PC-9 (cell line): ENCODE measurements at places on chromosomes 11 and 22. TPM values are rescaled to one million over a fixed set of nuclear protein-coding genes. Genes with fewer than 3 reads are reported as not detected.

The ALG9 gene
- 19.1 and 27.8 TPM in 2 replicates for total RNA-seq

DNA sequence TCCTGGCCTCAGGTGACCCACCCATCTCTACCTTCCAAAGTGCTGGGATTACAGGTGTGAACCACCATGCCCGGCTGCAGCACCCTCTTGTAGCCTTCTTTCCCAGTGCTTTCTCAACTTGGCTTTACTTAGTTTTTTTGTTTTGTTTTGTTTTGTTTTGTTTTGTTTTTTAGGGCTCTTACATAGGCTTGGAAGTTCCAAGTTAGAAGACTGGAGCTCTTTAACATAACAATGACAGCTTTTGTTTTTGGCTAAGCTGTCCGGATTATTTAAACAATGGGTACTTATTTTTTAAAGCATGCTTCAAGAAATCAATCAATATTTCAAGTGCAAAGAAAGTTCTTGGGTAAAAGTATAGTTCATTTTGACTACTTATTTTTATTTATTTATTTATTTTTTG, 25.9 kb downstream of the KMT2A start:
- DNase-seq = no peak

The TCN1 gene
- 1.4 and 2.0 TPM in 2 replicates for total RNA-seq

DNA sequence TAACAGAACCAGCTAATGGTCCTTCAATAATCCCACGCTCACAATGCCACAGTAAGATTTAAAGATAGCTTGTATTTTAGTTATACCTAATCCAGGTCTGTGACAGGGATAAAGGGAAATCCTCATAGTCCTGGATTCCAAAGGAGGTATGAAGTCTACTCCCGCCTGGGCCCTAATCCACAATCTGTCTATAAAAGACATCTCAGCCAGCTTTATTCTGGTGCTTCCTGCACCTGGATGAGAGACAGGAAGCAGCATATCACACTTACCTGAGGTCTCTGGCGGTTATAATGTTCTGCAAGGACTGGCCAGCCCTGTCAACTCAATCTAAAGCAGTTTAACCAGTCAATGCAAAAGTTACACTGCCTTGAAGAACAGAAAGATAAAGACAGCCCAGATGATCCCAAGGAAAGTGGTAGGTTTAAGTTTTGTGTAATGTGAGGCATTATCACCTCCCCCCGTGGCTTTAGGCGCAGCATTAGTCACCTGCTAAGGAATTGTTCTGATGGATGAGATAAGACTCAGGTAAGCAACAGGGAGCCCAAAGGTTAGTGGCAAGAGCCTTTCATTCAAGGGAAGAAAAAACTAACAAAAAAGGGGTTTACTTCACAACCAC, 57.6 kb downstream of the PLEKHA7 start:
- peak; percentile 94 for DNase-seq

DNA sequence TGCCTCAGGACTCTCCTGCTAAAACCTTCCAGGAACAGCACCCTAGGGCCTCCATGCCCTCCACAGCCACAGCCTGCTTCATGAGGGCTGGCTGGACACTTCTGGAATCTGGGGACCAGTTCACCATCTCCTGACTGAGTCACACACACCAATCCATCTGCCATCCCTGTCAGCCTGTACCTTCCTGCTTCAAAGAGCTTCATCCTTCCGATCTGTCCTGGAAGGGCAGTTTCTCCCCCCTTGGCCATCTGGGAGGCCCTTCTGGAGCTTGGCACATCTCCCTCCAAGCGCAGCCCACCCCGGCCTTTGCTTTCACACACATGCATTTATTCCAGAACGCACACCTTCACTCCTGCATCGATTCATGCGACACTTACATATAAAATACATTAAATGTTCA, 13.0 kb downstream of the APBB1 start:
- no peak for DNase-seq

GRCh38 chr22:43627485-43628213, 184.5 kb downstream of the EFCAB6 start:
- no peak for DNase-seq

GRCh38 chr11:616320-617198, 809 bp upstream of the IRF7 start:
- no peak for DNase-seq

The ART1 gene
- not detected in 2 replicates for total RNA-seq

GRCh38 chr22:39925273-39925672, 24.4 kb downstream of the GRAP2 start:
- no peak for DNase-seq

The IL17REL gene
- not detected in 2 replicates for total RNA-seq

DNA sequence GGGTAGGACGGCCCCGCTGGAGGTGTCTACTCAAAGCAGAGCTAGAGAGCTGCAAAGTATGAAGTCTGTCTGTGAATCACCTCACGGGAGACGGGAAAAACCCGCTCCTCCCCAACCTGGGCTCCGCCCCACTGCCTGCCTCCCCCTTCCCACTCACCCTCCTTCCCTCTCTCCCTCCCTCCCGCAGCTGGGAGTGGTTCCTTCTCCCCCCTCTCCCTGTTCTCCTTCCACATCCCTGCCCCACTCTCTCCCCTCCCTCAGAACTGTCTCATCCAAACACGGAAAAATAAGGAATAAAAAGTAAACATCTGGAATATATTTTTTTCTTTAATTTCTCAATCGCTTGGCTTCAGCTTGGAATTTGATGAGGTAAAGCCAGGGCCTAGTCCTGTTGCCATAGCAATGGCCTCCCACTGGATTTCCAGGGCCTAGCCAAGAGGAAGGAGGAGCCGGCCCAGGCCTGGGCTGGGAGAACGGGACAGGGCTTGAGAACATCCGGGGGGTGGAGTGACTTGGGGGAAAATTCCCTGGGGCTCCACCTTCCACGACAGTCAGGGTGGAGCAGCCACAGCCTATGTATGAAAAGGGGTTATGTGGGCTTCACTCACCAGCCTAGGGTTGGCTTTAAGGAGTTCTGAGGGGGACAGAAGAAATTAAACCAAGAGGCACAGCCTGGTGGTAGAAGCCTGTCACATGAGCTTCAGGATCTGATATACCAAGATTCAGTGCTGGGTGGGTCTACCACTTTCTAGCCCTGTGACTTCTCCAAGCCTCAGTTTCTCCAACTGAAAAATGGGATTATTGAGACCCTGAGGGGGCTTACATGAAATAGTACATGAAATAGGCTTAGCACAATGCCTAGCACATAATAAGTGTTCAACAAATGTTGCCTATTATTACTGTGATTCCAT, 2.2 kb downstream of the TNKS1BP1 start:
- peak; percentile 92 for DNase-seq

The BDNF gene
- 5.4 TPM in 2 replicates for total RNA-seq

GRCh38 chr11:66971488-66971887, 3.6 kb upstream of the C11orf86 start:
- DNase-seq = no peak

- DNase-seq = no peak
These were observed 509.8 kb upstream of the RAG2 start for GRCh38 chr11:37107831-37108230.

DNA sequence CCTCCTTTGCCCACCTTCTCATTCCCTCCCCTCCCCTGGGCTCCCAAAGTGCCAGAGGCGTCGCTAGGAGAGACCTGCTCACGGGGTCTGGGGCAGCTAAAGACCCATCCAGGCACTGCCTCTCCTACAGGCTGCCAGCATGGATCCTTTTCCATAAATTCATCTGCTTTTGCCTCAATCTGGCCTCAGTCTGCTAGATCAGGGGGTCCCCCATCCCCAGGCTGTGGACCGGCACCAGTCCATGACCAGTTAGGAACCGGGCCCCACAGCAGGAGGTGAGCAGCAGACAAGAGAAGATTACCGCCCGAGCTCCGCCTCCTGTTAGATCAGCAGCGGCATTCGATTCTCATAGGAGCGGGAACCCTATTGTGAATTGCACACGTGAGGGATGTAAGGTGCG, 12.3 kb downstream of the LTO1 start:
- no peak for DNase-seq

DNA sequence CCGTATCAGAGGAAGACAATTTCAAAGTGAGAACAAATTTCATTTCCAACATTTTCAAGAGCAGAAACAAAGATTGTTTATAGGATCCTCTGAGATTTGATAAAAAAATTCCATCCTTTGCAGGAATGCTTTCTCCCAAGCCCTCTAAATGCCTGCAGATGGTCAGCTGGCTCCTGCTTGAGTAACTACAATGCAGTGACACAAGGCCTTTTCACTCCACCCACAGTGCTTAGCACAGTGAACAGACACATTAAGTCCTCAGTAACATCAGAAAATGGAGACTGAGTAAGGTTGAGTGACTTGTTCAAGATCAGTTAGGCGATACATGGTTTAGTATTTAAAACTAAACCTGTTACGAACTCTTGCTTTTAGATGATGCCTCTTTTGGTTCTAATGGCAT, 527.1 kb upstream of the CCDC90B start:
- DNase-seq = no peak

- no peak for DNase-seq
These were observed 4.0 kb upstream of the RCOR2 start for GRCh38 chr11:63920939-63921417.

The ROBO4 gene
- 0.20 TPM in 1 of 2 replicates, not detected in the other for total RNA-seq

DNA sequence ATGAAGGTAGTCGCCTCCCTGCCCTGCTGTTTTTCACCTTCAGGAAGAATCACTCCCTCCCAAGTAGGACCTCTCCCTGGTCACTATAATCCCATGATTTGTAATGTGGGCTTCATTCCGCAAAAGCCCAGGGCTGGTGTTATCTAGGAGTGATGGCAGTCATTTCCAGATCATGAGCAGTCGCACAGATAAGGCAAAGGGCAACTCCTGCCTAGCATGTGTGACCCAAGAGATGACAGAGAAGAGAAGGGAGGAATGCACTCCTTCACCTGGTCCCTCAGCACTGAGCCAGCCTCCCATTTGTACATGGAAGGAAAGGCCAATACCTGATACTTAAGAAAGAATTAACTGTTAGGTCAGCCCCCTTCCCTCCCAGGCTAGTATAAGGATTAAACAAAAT, 102.9 kb downstream of the RPL27A start:
- DNase-seq = no peak

- no peak for DNase-seq
These were observed 7.6 kb downstream of the MS4A4E start for GRCh38 chr11:60235321-60235720.

The MYBPC3 gene
- not detected in 2 replicates for total RNA-seq

GRCh38 chr11:2248762-2249161, 21.6 kb downstream of the ASCL2 start:
- no peak for DNase-seq

DNA sequence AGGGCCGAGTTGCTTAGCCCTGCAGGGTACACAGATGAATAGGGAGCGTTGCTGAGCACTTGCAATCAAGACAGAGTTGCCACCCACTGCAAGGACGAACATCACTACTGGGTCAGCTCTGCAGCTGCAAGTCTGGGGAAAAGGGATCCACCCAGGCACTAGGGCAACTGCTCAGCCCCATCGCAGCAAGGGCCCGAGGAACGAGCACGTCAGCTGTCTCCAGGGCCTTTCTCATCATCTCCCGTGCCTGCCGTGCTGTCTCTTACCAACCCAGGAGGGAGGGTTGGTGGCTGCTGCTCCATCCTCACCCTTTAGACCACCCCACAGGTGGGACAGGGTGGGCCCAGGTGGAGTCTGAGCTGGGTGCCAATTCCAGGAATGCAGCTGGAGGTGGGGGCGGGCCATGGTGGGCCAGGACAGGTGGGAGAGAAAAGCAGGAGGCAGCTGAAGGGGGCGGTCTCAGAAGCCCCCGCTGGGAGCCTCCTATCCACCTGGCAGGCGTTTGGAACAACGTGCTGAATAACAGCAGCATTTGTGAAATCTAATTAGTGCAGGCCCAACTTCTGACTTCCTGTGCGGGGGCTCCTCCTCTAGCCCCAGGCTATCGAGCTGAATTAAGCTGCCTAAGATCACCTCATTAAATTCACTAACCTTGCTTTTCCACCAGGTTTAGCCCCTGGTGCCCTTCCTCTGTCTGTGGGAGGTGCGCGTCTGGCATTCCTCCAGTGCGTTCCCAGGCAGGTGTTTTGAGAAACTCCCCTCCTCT, 252.5 kb downstream of the ST3GAL4 start:
- DNase-seq = no peak

GRCh38 chr11:119989159-119989821, 148.6 kb downstream of the TRIM29 start:
- no peak for DNase-seq

DNA sequence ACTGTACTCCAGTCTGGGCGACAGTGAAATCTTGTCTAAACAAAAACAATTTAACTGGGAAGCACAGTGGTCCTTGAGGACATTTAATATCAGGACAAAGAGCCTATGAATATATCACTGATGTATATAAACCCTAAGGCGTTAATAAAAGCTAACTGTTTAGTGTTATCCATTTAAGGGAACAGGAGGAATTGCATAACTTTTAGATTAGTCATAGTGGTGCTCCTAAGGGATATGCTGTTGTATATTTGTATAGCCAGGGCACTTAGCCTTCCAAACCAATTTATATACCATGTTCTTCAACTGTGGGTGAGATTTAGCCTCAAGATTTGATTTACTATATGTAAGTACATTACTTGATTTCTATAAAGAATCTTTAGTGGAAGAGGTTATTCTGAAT, 3.0 kb upstream of the CHEK1 start:
- peak; percentile 52 for DNase-seq

DNA sequence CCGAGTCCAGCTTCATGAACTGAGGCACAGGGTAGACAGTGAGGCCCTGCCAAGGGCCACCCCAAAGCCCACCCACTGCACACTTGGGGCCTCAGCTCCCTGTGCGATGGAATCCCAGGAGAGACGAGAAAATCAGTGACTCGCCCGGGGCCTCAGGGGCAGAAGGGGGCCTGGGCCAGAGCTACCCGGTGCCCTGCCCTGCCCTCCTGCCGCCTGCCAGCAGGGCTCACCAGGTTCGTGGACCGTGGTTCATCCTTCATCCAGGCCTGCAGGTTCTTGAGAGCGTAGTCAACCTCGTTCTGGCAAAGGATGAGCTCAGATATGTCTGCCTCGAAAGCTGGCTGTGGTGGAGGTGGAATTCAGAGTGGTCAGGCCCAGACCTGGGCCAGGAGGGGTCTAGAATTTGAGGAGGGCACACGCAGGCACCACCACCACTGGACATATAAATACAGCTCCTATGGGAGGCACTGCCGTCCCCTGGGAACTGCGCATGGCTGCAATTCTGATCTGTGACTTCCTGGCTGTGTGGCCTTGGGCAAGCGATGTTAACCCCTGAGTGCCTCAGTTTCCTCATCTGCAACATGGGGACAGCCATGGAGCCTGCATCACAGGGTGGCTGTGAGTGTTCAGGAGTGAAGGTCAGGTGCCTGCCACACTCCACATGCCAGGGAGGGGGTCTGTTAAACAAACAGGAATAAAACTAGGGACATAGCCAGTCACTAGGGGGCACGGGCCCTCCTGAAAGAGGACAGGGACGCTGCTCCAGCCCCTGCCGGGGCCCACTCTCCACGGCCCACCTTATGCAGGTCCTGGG, 7.5 kb downstream of the ALDH3B2 start:
- no peak for DNase-seq

GRCh38 chr22:31628969-31629708, 32.9 kb downstream of the PISD start:
- DNase-seq = no peak

GRCh38 chr11:38392176-38392575, 1794.1 kb upstream of the RAG2 start:
- DNase-seq = peak; percentile 45

The MRGPRX4 gene
- total RNA-seq = not detected in 2 replicates

- no peak for DNase-seq
These were observed 424.4 kb upstream of the LARGE1 start for GRCh38 chr22:34344702-34345101.

The PATE4 gene
- not detected in 2 replicates for total RNA-seq
